ENCODE measurements at places on chromosomes 4 and X. TPM values are rescaled to one million over a fixed set of nuclear protein-coding genes. Genes with fewer than 3 reads are reported as not detected.

Gene ENAM
- total RNA-seq, result not detected

GRCh38 chr4:23966725-23967124, 76.9 kb upstream of the PPARGC1A start:
- DNase-seq, result peak; percentile 32

GRCh38 chrX:12611471-12611870, 179.7 kb upstream of the PRPS2 start:
- DNase-seq, result no peak

- no peak for DNase-seq
Observed at GRCh38 chr4:67052814-67053675, 492.3 kb downstream of the CENPC start.

DNA sequence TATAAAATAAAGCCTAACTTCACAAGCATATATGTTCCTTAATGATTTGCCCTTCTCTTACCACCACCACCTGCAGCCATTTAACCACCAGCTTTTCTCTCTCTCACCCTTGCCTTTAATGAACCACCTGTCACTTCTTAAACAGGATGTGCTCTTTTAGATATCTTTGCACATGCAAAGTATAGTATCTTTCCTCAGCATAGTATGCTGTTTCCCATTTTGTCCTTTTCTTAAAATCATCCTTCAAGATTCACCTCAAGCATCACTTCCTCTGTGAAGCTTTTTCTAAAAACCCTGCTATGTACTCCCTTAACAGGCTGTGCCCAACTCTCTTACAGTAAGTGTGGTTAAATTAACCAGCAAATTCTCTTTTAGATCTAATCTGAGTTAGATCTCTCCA, 8.2 kb upstream of the CNOT6L start:
- DNase-seq, result no peak

Gene VCX3A
- total RNA-seq, result 0.25 TPM

DNA sequence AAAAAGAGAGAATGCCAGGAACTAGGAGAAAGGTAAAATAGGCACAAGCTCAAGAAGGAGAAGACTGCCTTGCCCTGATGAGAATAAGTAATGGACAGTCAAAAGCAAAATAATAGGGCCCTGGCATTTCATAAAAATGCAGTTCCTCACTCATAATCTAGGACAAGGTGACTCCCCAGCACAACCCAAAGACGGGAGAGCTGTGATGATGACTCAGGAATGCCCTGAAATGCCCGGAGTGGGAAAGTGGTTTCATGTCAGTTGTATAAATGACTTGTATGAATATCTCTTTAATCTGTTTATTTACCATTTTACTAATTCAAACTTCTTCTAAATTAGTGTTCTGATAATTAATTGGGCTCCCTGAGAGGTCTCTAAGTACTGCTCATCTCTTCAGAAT, 28.8 kb upstream of the SETD7 start:
- no peak for DNase-seq

DNA sequence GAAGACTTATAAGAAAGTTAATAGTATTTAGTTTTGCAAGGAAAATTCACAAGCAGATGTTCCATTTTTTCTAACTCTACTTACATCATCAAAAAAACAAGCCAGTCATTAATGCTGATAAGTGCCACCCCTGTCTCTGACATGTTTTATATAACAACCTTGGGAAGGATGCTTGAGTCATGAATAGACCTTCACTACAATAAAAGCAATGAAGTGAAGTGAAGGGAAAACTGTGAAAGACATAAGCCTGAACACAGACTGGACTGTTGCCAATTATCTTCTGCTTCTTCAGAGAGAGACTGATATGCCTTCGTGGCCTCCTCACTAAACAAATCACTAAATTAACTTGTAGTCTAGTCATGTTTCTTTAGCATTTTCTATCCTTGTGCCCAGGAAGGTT, 353.2 kb downstream of the PDHA2 start:
- DNase-seq, result no peak

Gene CNGA1
- 1.1 TPM for total RNA-seq

GRCh38 chrX:46836701-46837557, at the start of gene RP2:
RP2 (plus strand) TSS chrX:46837043; CDS start chrX:46837101, 58 bp downstream.
- DNase-seq, result peak; percentile 88

GRCh38 chrX:137567682-137568232, 1.8 kb downstream of the ZIC3 start:
- DNase-seq, result no peak

GRCh38 chrX:20409991-20410390, 143.3 kb upstream of the RPS6KA3 start:
- no peak for DNase-seq

DNA sequence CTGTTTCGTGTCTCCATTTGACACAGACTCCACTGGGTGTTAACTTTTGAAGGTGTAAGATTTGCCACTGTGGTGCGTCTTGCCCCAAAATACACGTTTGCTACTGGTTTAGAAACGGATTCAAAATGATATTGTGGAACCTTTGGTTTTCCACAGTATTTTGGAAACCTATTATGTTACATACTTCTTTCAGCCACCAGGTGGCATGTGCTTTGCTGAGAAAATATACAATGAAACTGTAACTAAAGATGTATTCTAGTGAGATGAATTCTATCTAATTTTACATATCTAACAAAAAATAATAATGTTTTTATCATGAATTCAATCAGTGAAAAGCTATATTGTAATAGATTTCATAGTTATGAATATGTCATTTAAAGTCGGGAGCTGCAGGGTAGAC, 28.4 kb upstream of the SLITRK4 start:
- no peak for DNase-seq

DNA sequence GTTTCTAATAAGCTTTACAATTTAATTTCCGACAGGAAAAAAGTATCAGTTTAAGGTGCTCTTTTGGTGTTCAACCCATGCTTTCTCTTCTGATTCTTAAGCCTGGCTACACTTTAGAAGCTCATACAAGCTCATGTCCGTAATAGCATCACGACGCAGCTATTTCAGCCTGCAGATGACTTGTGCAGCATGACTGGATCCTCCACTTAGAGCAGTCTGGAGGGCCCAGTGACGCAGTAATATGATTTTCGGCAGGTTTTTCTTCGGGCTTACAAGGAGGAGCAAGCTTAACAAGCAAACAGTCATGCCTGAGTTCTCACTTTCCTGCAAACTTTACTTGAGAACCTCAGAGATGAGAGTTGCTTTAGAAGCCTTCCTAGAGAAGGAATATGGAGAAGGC, 85.3 kb upstream of the MAML3 start:
- no peak for DNase-seq

Gene COL4A5
- total RNA-seq, result 30.7 TPM

GRCh38 chr4:120855307-120856001, 67.1 kb downstream of the PRDM5 start:
- DNase-seq, result no peak

DNA sequence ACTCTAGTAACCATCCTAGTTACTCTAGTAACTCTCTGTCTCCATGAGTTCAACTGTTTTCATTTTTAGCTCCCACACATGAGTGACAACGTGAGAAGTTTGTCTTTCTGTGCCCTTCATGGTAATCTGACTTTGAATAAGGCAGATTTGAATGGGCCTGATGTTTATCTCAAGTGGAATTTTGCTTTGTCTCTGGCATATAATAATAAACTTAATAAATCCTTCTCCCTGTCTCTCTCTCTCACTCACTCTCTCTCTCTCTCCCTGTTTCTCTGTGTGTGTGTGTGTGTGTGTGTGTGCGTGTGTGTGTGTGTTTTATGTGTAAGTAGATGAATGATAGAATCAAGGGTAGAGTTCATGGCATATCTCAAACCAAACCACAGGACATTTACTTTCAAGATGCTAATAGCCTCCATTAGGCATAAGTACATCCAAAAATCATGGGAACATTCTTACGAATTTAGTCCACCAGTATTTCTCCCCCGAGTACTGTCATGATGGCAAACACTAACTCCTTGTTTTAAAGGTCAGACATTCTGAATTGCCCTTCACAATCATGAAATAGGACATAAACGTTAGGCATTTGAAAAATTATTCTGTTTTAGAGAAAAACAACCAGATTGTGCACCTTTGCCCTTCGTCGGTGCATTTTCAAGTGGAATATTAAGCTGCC, 193.1 kb downstream of the SPATA18 start:
- no peak for DNase-seq

Gene PNMA6F
- total RNA-seq, result 0.13 TPM

Gene CLDN2
- not detected for total RNA-seq

DNA sequence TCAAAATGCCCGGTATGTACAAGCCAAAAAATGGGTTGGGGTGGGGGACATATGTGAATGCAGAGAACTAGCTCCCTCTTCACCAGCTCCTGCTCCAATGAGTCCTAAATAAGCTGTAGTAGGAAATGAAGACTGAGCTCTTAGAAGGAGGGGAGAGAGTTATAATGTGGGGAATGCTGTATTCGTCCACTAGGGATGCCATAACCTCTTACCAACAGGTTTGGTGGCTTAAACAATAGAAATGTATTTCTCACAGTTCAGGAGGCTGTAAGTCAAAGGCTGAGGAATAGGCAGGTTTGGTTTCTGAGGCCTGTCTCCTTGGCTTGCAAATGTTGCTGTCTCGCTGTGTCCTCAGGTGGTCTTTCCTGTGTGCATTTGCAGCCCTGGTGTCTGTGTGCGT, 4.4 kb upstream of the INPP4B start:
- DNase-seq, result no peak

Gene MAGEA9B
- 0.35 TPM for total RNA-seq

DNA sequence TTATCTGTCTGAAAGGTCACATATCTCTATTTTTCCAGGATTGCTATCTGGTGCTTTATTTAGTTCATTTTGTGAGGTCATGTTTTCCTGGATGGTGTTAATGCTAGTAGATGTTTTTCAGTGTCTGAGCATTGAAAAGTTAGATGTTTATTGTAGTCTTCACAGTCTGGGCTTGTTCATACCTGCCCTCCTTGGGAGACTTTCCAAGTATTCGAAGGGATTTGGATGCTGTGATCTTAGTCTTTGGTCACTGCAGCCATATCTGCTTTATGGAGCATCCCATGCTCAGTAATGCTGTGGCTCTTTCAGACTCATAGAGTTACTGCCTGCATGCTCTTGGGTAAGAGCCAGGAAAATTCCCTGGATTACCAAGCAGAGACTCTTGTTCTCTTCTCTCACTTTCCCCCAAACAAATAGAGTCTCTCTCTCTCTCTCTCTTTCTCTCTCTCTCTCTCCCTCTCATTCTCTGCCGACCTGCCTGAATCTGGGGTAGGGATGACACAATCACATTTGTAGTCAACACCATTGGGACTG, 130.0 kb downstream of the AR start:
- DNase-seq, result no peak

Gene CSN1S1
- not detected for total RNA-seq

Gene HTN1
- total RNA-seq, result not detected

GRCh38 chr4:159564615-159565014, 461.7 kb downstream of the RAPGEF2 start:
- DNase-seq, result no peak

Gene CCNI
- 253 TPM for total RNA-seq

Gene DUSP9
- 2.5 TPM for total RNA-seq

Gene NPY2R
- total RNA-seq, result 0.34 TPM

GRCh38 chrX:107726816-107727534, 48.6 kb downstream of the TSC22D3 start:
- DNase-seq, result no peak

Gene TLR2
- 1.7 TPM for total RNA-seq

Gene F8
- total RNA-seq, result 1.6 TPM

Gene SLC25A53
- 2.9 TPM for total RNA-seq

Gene MAGED4
- total RNA-seq, result 76.9 TPM

DNA sequence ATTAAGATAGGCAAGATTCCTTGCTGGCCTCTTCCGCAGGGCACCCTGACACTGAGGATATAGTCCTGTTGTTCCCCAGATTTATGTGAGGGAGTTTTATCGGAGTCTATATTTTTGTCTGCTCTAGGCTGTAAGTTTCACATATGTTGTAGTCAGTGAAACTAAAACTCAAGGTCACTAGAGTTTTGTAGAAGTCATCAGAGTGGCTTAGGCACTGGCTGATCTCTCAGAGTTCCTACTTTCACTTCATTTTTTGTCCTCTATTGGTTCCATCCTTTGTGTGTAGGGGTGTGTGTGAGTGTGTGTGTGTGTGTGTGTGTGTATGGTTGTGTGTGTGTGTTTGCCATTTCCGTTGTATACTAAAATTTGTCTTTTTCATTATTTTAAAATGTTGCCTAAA, 577.5 kb downstream of the IQCM start:
- no peak for DNase-seq
